ENCODE measurements at places on chromosomes 1 and 21.

DNA sequence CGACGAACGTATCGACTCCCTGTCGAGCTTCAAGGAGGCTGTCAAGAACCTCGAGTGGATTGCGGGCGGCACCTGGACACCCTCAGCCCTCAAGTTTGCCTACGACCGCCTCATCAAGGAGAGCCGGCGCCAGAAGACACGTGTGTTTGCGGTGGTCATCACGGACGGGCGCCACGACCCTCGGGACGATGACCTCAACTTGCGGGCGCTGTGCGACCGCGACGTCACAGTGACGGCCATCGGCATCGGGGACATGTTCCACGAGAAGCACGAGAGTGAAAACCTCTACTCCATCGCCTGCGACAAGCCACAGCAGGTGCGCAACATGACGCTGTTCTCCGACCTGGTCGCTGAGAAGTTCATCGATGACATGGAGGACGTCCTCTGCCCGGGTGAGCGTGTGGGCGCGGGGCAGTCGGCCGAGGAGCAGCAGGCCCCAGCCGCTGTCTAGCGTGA lies 28.0 kb downstream of the COL6A2 start:
- no peak for DNase-seq

- no peak for DNase-seq
These were observed 21.5 kb upstream of the SAMSN1 start for GRCh38 chr21:14567331-14568279.

DNA sequence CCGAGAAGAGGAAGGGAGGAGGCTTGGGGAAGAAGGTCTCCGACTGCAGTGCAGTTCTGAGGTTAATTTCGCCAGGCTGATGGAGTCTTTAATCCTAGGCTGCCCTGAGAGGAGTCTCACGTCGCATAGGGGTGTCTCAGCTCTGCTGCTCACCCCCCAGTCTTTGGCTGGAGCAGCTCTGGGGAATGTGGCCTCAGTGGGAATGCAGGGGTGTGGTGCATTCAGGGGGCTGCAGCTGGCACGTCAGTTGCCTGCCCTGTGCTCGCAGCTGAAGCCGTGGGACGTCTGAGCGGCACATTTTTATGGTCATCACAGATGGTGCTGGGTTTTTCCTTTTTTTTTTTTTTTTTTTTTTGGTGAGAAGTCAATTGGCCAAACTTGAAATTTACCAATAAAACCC lies 38.2 kb downstream of the ACTN2 start:
- no peak for DNase-seq

DNA sequence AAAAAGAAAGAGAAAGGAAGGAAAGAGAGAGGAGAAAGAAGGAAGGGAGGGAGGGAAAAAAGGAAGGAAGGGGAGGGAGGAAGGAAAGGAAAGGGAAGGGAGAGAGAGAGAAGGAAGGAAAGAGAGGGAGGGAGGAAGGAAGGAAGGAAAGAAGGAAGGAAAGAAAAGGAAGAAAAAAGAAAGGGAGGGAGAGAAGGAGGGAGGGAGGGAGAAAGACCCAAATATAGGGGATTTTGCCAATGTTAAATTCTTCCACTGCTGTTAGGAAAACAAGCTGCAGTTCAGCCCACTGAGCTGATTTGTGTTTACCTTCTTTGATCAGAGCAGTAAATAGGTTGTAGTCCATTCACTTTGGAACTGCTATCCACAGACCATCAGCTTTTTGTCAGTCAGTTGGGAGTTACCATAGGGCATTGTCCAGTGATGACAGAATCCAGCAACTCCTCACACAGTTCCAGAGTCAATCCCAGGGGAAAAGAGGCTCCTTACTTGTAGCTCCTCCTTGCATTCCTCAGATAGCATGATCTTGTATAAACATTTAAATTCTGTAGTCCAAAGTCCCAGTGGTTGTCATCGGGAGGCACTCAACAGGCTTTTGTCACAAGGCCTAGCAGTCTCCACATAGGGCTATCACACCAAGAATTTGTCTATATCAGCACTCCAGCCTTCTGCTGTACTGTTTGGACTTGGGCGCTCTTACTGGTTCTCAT lies 13.5 kb upstream of the PPP1R8 start:
- no peak for DNase-seq

DNA sequence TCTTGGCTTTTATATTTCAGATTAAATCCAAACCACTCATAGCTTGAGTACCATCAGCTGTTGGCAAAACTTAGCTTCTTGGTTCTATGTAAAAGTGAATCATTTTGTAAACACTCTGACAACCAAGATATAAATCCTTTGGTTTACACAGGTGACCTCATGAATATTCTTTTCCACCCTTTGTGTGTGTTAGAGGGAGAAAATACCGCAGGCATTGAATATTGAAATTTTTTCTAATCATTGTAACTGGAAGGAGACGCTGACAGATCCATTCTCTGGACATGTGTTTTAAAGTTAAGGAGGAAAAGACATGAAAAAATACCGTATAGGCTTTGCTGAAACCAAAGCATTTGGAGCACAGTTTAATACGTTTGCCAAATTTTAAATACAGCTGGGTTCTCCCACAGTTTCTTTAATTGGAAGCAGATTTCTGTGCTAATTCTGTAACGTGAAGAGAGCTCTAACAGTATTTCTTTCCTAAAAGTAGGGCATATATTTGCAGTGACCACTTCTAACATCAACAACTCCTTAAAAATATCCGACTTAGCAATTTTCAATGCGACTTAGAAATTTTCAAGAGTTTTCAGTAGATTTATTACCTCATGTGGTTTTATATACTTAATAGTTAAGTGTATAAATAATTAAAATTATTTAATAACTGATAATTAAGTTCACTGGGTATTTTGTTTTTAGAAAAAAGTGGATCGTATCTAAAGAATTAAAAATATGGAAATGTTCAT lies 388.2 kb downstream of the USP25 start:
- DNase-seq, result no peak

- DNase-seq, result no peak
These were observed 31.8 kb downstream of the CD2 start for GRCh38 chr1:116786049-116786448.

- DNase-seq, result no peak
These were observed 2.9 kb downstream of the PAX7 start for GRCh38 chr1:18633422-18634155.

DNA sequence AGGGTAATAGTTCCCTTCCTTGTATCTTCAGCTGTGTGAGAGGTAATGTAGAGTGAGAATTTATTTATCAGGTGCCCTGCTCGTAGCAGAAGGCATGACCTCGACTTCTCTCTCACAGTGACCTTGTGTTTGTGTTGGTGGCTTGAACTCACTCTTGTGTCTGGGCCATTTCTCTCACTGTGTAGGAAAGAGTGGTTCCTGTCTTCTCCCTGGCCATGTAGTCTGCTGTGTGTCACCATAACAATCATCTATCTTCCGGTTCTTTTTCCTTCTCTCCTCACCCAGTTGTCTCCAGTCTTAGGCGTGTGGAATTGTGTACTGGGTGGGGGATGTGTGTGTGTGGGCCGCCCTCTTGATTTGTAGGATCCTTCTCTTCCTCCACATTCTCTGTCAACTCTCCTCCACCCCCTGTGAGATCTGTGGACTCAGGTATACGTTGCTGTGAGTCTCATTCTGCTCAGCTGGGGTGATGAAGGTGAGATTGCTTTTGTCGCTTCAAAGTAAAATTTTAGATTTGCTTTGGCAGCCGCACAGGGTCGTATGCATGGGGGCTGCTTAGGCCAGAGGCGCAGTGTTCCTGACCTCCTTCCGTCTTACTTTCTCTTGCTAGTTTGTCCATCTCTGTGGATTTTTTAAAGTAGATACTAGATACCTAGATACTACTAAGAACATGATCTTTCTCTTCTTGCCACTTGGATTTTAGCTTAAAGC lies 31.6 kb downstream of the MAPKAPK2 start:
- no peak for DNase-seq

DNA sequence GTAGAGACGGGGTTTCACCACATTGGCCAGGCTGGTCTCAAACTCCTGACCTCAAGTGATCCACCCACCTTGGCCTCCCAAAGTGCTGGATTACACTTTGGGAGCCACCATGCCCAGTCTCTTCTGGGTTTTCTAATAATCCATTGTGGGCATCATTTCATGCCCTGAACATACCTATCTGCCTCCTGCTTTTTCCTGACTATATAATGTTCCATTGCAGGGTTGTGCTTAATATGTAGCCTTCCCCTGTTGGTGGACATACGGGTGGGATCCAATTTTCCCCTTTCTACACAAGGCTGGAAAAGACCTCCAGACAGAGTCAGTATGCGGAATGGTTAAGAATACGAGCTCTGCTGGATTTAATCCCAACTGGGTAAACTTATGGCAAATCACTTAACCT lies 3.5 kb upstream of the ZNF683 start:
- DNase-seq, result no peak

GRCh38 chr21:37088186-37088735 lies 15.2 kb downstream of the TTC3 start:
- DNase-seq, result no peak
